ENCODE measurements at places on chromosomes 5 and 9.
A peak's percentile ranks its signal among the peaks of the same experiment; 100 is the strongest.

GRCh38 chr9:17730899-17731298 is 152.0 kb downstream of the SH3GL2 start:
- H3K4me1 ChIP-seq: no peaks in the 10 kb centered on the region
- no peak overlapping the region for H3K27ac ChIP-seq
- H3K36me3 ChIP-seq: no peaks in the 10 kb centered on the region
- H3K4me3 ChIP-seq: no peak overlapping the region
- no peaks in the 10 kb centered on the region for H3K27me3 ChIP-seq

GRCh38 chr9:21864505-21864904 is 62.1 kb downstream of the MTAP start:
- no peak overlapping the region for H3K27ac ChIP-seq
- no peak for DNase-seq
- H3K4me3 ChIP-seq: no peak overlapping the region
- H3K36me3 ChIP-seq: peaks cover 8% of the 10 kb centered on the region

DNA sequence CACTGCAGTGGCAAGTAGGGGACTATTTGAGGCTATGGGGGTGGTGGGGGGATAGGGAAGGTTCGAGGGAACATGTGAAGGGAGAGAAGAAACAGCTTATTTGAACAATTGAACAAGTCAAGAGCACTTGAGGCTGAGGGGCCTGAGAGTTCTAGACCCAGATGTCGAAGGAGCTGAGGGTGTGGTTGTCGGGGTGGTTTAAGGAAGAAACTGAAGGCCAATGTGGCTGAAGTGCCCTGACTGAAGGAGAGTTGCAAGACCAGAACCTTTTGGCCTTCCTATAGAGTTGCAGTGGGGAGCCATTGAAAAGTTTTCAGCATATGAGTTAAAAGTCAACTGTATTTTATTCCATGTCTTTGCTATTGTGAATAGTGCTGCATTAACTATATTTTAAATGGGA is 19.1 kb downstream of the FOCAD start:
- H3K4me1 ChIP-seq: no peaks in the 10 kb centered on the region
- H3K4me3 ChIP-seq: no peak overlapping the region
- H3K27me3 ChIP-seq: no peaks in the 10 kb centered on the region
- DNase-seq: no peak
- H3K27ac ChIP-seq: no peak overlapping the region

- no peak for DNase-seq
- H3K27ac ChIP-seq: no peak overlapping the region
- H3K36me3 ChIP-seq: no peaks in the 10 kb centered on the region
- no peaks in the 10 kb centered on the region for H3K4me1 ChIP-seq
Measured at GRCh38 chr5:62266573-62266972, 39.4 kb upstream of the KIF2A start.

DNA sequence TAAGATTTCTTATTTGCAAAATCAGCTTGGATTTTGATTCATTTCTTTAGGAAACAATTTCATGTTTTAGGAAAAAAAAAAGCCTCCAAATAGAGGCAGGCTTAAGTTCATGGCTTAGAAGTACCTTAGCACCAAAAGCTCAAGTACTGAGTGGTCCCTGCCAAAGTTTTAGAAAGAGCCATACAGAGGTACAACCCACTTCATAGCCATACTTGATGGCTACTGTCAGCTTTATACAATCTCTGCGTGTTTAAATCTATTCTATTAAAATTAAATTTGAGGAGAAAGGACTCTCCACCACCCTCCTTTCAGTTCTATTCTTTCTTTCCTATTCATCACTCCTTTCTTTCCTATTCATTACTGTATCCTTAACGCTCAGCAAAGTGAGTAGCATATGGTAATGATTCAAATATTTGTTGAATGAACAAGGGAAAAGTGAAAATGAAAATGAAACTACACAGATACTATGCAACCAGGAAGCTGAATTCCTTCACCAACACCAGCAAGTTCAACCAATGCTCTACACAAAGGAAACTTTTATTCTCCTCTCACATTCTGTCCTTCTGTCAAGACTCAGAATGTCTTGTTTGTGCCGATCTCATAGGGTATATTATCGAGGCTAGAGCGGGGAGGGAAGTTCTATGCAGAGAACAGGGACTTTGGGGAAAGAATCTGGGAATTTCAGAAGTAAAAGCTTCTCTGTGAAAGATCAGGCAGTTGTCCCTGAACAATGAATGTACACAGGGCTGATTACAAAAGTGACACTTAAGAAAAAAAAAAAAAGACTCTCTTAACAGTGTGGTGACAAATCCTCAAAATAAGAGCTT is 138.6 kb upstream of the SPEF2 start:
- no peak for DNase-seq
- no peaks in the 10 kb centered on the region for H3K36me3 ChIP-seq
- H3K4me3 ChIP-seq: no peak overlapping the region
- H3K27me3 ChIP-seq: no peaks in the 10 kb centered on the region

GRCh38 chr5:119410448-119411159 is 41.7 kb upstream of the HSD17B4 start:
- no peaks in the 10 kb centered on the region for H3K27me3 ChIP-seq
- H3K36me3 ChIP-seq: no peaks in the 10 kb centered on the region
- DNase-seq: no peak
- no peak overlapping the region for H3K4me3 ChIP-seq
- H3K27ac ChIP-seq: peak overlapping the region; percentile 19

- no peaks in the 10 kb centered on the region for H3K4me1 ChIP-seq
- no peak for DNase-seq
- no peaks in the 10 kb centered on the region for H3K36me3 ChIP-seq
- H3K27ac ChIP-seq: no peak overlapping the region
Measured at GRCh38 chr5:131305138-131305689, 41.4 kb downstream of the CDC42SE2 start.

DNA sequence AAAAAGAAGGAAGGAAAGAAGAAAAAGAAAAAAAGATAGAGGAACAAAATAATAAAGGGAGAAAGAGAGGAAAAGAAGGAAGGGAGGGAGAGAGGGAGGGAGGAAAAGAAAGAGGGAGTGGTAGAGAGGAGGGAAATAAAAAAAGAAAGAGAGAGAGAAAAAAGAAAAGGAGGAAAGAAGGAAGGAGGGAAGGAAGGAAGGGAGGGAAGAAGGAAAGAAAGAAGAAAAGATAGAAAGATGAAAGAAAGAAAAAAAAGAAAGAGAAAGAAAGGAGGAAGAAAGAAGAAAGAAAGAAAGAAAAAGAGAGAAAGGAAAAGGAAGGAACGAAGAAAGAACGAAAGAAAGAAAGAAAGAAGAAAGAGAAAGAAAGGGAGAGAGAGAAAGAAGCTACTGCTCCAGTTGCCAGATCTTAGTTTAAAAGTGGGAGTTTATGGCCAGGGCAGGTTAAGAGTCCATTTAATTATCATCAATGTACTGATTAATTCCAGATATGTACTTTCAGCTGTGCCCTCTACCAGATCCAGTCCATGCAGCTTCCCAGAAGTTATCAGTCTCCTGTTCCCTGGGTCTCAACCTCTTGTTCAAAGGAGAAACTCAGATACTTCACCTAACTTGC is 1378.5 kb upstream of the NUDT12 start:
- H3K4me3 ChIP-seq: no peak overlapping the region
- H3K4me1 ChIP-seq: no peaks in the 10 kb centered on the region
- DNase-seq: no peak
- H3K27ac ChIP-seq: no peak overlapping the region
- H3K27me3 ChIP-seq: no peaks in the 10 kb centered on the region
- no peaks in the 10 kb centered on the region for H3K36me3 ChIP-seq

DNA sequence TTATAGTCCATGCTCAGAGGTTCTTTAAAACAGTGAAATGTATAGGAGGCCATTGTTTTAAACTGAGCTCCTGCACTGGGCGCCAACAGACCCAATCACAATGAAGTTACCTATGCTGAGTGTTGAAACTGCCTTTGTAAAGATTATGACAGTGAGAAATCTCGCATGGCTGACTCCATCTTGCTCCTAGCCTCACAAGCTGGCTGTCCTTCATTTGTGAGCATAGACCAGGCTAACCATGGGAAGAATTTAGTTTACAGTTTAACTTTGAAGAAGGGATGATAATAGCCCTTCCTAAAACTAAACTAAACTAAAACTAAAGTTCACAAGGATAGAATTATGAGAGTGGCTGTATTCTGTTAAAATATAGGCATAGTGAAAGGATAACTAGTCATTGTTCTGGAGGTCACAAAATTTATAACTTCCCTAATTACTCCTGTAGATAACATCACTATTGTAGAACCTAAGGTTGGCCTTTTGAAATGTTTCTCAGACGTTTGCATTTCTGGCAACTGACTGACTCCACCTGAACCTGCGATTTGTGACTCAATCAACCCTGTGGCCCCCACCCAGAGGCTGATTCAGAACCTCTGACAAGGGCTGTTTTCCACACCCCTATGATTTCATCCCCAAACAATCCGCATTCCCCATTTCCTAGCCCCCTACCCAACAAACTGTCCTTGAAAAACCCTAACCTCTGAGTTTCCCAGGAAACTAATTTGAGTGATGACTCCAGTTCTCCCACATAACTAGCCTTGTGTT is 59.1 kb downstream of the HMHB1 start:
- H3K27ac ChIP-seq: peak overlapping the region; percentile 31
- no peaks in the 10 kb centered on the region for H3K27me3 ChIP-seq
- peaks cover 2% of the 10 kb centered on the region for H3K4me1 ChIP-seq
- DNase-seq: peak; percentile 95

GRCh38 chr5:93034621-93035590 is 546.1 kb downstream of the NR2F1-AS1 start:
- no peaks in the 10 kb centered on the region for H3K4me1 ChIP-seq
- DNase-seq: no peak
- H3K4me3 ChIP-seq: no peak overlapping the region
- H3K27ac ChIP-seq: no peak overlapping the region

DNA sequence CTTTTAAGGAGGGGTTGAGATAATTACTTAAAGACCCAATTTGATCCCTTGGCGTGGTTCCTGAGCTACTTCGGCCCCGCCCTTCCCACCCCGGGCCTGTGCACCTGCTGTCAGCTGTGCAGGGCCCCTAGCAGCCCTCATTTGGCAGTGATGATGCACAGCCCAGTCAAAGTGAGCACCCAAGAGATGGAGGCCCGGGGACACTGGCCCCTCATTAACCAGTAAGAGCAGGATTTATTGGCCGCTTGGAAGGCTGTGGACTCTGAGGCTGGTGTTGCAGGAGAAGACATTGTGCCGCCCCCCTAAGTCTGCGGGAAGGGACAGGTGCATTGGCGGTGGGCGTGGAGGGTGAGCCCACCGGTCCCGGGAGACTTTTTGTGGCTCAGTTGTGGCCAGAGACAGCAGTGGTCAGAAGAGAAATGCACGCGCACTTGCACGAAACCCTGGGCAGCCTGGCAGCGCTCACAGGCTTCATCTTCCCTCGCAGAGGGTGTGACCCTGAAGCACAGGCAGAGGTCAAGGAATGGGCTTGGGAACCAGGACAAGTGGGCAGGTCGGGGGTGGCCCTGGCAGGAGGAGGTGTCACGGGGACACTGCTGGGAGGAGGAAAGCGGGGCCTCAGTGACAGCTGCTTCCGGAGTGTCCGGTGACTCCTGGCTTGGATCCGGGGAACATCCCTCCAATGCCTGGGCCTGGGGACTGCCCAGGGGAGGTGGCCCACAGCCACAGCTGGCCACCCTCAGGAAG is 74.0 kb upstream of the RXRA start:
- no peak overlapping the region for H3K4me3 ChIP-seq
- no peaks in the 10 kb centered on the region for H3K36me3 ChIP-seq
- DNase-seq: no peak
- H3K27me3 ChIP-seq: no peaks in the 10 kb centered on the region
- no peaks in the 10 kb centered on the region for H3K4me1 ChIP-seq

- H3K27me3 ChIP-seq: no peaks in the 10 kb centered on the region
- no peak overlapping the region for H3K27ac ChIP-seq
- H3K4me3 ChIP-seq: no peak overlapping the region
Measured at GRCh38 chr5:67495072-67495471, 298.5 kb upstream of the CD180 start.

DNA sequence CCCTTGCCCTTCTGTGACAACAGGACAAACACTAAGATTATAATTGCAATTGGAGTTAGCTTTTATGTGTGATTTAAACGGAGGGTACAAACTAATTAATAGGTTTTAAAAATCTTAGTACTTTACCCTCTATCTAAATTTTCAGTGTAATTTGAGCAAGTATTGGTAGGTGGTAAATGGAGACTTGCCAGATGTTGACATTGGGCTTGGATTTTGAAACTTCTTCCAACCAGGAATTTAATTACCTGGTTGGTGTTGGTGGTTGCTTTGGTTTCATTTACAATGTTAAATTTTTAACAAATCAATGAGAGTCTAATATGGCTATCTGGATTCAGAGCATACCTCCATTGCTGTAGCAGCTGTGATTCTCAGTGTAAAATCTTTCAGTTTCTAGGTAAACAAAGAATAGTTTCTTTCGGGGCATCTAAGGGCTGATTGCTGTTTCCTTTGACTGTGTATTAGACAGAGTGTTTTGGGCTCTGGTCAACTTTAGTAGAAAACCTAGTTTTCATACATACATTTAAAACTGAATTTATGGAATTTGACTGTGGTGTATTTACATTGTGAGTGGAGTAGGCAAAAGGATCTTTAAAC is 1.9 kb downstream of the DAPK1 start:
- DNase-seq: no peak
- no peak overlapping the region for H3K27ac ChIP-seq

- no peaks in the 10 kb centered on the region for H3K4me1 ChIP-seq
- H3K36me3 ChIP-seq: no peaks in the 10 kb centered on the region
- H3K27me3 ChIP-seq: no peaks in the 10 kb centered on the region
- H3K4me3 ChIP-seq: no peak overlapping the region
- H3K27ac ChIP-seq: no peak overlapping the region
Measured at GRCh38 chr5:84372066-84372695, 12.5 kb downstream of the EDIL3 start.

GRCh38 chr9:14935106-14935751 is 25.0 kb upstream of the FREM1 start:
- H3K4me3 ChIP-seq: no peak overlapping the region
- no peaks in the 10 kb centered on the region for H3K4me1 ChIP-seq
- no peak overlapping the region for H3K27ac ChIP-seq

- no peaks in the 10 kb centered on the region for H3K4me1 ChIP-seq
- no peaks in the 10 kb centered on the region for H3K36me3 ChIP-seq
- no peak overlapping the region for H3K4me3 ChIP-seq
Measured at GRCh38 chr9:84969084-84969483, 299.6 kb downstream of the NTRK2 start.

- no peaks in the 10 kb centered on the region for H3K36me3 ChIP-seq
- no peaks in the 10 kb centered on the region for H3K4me1 ChIP-seq
- no peak overlapping the region for H3K4me3 ChIP-seq
- peaks cover 1% of the 10 kb centered on the region for H3K27me3 ChIP-seq
- DNase-seq: peak; percentile 75
Measured at GRCh38 chr5:170681013-170681433, 102.5 kb upstream of the GABRP start.

- peak; percentile 68 for DNase-seq
- H3K4me1 ChIP-seq: peaks cover 2% of the 10 kb centered on the region
- no peak overlapping the region for H3K27ac ChIP-seq
- H3K36me3 ChIP-seq: peaks cover 3% of the 10 kb centered on the region
- H3K27me3 ChIP-seq: no peaks in the 10 kb centered on the region
- peak overlapping the region; percentile 70 for H3K4me3 ChIP-seq
Measured at GRCh38 chr5:53481887-53482716, 1.7 kb downstream of the FST start.

Measured in mesendoderm (in vitro differentiated cells).